ENCODE measurements at places on chromosomes 2 and 18.
A peak's percentile ranks its signal among the peaks of the same experiment; 100 is the strongest.

GRCh38 chr2:135913727-135914365 lies 37.6 kb upstream of the MCM6 start:
- DNase-seq, result peak; percentile 26

- DNase-seq, result no peak
Measured at GRCh38 chr2:2039826-2040225, 291.2 kb downstream of the MYT1L start.

DNA sequence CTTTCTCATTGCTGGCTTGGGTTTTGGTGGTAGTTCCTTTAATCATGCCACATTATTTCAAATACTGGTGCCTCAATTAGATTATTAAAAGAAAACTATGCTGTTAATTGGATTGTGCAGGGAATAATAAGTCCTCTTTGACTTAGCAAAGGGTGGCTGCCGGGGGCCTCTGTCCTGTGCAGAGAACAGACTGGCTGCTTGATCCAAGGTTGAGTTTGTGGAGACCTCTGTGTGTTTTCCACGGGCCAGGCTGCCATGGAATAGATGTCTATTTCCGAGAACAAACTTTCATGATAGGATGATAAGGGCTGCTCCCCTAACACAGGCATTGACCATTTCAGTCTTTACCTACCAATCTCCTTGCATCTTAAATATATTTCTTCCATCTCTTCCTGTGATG lies 30.4 kb upstream of the OTOS start:
- DNase-seq, result no peak

DNA sequence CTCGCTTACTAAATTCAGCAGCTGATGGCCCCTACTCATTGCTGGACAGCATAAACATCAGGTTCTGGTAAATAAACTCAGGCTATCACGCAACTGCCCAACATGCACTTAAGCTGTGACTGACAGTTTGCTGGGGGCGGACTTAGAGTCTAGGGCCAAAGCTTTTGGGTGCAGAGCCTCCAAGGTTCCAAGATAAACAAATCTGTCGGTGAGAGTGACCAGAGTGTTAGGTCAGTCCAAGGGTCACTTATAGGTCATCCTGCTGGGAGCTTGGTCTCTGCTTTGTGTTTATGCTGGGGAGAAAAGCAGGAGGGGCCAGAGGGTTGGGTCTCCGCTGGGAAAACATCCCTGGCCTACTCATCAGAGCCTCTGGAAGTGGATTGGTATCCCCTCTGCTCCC lies 188.6 kb upstream of the GATA6 start:
- no peak for DNase-seq

- DNase-seq, result no peak
Measured at GRCh38 chr2:10921525-10921924, 9.8 kb downstream of the KCNF1 start.

- no peak for DNase-seq
Measured at GRCh38 chr2:158671360-158672245, 123.5 kb upstream of the DAPL1 start.

All from HFF-Myc (cell line).